Fibroblast of skin of back (primary cell): ENCODE measurements at places on chromosomes 12 and 14.

- DNase-seq = no peak
Observed at GRCh38 chr14:103286968-103287850, 46.8 kb upstream of the EIF5 start.

- no peak for DNase-seq
Observed at GRCh38 chr14:21965042-21965441, 291.4 kb upstream of the OR4E1 start.

DNA sequence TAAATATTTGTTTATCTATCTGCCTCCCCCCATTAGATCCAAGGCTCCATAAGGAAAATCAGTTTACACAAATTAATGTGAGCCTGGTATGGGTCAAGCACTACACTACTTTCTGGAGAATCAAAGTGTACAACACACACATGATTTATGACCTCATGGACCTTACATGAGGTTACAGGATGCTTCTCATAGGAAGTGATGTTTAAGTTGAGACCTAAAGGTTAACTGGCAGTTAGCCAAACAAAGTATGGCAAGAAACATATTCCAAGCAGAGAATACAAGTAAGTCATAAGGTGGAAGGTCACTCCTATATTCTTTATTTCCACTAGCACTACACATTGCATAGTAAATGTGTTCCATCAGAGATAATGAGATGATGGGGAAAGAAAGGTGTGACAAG is 39.2 kb downstream of the OSBPL8 start:
- no peak for DNase-seq

DNA sequence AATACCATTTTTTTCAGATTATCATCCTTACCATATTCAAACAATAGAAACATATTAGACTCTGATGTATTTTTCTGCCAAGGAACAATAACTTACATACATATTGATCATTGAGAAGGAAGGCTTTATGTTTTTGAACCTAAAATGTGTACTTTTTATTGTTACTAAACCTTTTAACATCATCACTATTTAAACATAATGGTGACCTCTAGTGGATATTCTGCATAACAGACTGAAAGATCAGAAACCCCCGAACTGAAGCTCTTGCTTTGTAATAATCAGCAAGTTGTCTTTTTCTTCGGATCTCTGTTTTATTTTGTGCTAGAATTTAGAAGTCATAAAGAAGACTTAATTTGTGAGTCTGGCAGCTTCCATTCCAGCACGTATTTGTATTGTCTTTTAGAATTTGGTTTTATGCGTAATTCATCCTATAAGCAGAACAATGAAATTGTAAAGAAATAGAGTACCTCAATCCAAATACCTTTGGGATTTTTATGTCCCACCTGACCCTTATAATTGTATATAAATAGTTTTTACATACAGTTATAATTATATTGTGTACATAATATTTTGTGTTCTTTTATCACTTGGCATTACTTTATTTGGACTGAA is 125.9 kb upstream of the ATF1 start:
- DNase-seq = peak; percentile 52

- no peak for DNase-seq
Observed at GRCh38 chr12:50723865-50724264, 40.0 kb upstream of the ATF1 start.

DNA sequence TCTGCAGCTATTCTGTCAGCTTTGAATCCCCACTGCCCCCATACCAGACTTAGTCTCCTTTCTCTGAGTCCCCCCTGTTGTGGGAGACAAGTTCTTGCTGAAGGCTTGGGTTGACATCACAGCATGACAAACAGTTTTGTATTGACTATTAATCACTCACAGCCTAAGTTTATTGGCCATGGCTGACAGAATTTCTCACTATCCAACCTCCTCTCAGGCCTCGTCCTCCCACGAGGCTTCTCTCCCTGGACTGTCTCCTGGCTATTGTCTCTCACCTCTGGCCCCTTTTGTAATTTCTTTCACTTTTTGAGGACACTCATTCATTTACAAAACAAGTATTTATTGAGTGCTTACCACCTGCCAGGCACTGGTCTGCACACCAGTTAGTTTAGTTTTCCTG is 35.2 kb upstream of the DCD start:
- no peak for DNase-seq

DNA sequence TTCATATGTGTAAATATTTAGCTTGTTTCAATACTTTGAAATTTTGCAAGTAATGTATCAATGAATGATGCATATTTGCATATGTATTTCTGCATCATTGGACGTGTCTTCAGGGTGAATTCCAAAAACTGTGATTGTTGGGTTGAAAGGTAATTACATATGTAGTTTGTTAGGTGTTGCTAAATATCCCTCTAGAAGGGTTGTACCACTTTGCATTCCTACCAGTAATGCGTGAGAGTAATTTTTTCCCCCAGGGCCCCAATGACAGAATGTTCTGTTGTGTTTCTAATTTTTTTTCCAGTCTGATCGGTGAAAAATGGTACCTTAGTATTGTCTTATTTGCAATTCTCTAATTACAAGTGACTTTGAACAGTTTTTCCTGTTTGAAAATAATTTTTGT is 408.9 kb downstream of the NAV3 start:
- peak; percentile 28 for DNase-seq

- no peak for DNase-seq
Observed at GRCh38 chr12:40375076-40375475, 150.3 kb downstream of the LRRK2 start.

- DNase-seq = no peak
Observed at GRCh38 chr14:69880893-69881292, 1.7 kb downstream of the SMOC1 start.

DNA sequence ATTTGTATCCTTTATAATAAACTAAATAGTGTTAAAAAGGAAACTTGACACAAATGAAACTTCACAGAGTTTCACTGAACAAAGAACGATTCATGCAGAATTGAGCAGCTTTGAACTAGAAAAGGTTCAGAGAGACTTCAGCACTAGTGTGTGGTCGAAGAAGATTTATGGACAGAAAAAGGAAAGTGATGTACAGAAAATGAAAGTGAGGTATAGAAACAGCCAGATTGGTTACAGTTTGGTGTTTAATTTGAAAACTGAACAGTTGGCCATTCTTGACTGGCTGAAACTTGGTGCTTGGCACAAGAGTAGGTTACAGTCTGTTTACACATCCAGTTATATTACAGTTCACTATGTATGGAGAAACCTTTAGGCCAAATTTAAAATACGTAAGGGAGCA is 207.1 kb downstream of the GALC start:
- DNase-seq = no peak

DNA sequence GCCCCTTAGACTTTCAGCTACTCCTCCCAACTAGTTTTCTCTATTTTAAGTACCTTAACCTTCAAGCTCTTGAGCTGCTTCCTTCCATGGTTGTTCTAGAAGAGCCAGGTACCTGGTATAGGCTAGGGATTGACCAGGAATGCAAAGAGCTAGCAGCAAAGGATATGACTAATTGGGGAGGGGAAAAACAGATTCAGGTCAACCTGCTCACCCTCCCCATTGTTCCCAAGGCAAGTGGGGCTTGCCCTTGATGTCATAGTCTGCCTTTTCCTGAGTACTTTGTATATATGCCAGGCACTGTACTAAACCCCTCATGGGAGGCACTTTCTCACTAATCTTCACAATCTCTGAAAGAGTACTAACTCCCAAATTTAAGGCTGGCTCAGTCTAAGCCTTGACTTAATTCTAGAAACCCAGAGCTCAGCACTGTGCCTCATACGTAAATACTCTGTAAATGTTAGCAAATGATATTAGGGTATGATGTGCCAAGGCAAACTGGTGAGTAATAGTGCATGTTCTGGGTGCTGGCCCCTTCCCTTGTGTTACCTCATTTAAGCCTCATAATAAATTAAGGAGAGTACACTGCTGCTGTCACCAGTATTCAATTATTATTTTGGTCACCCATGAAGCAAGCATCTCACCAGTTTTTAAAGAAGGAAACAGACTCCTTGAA is 42.2 kb downstream of the SUDS3 start:
- DNase-seq = no peak

DNA sequence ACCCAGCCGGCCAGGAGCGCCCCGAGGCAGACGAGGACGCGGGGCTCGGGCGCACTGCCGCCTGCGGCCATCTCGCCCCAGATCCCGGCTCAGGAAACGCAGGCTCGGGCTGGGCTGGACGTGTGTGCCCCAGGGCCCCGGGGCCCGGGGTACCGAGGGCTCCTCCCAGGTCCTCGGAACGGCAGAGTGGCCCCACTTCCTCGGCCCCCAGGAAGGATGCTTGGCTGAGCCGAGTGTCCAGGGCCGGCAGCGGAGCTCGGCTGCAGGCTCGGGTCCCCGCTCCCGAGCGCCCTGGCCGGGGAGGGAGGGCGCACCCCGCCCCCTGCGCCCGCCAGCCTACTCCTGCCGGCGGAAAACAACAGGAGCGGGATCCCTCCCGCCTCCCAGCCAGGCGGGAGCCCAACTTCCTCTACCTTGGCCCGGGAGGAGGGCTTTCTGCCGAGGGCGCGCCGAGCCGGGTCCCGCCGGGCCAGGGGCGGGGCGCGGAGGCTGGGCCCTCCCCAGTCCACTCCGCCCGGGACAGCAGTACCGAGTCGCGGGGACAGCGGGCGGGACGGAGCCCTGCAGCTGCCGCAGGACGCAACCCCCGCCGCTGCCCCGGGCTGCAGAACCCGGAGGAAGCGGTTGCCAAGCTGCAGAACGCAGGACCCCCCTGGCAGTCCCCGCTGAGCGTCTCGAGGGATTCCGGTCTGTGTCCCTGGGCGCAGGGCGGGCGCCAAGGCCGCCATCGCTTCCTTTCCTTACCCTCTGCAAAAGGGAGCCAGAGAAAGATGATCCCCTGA is at the start of gene VSIG10:
Gene VSIG10, minus strand, starts transcription at position 411 of the 782 bp plus-strand sequence. Its CDS starts 340 bp downstream, at position 71.
- peak; percentile 68 for DNase-seq
